ENCODE measurements at places on chromosomes 6 and 20. TPM values are rescaled to one million over a fixed set of nuclear protein-coding genes. Genes with fewer than 3 reads are reported as not detected.

DNA sequence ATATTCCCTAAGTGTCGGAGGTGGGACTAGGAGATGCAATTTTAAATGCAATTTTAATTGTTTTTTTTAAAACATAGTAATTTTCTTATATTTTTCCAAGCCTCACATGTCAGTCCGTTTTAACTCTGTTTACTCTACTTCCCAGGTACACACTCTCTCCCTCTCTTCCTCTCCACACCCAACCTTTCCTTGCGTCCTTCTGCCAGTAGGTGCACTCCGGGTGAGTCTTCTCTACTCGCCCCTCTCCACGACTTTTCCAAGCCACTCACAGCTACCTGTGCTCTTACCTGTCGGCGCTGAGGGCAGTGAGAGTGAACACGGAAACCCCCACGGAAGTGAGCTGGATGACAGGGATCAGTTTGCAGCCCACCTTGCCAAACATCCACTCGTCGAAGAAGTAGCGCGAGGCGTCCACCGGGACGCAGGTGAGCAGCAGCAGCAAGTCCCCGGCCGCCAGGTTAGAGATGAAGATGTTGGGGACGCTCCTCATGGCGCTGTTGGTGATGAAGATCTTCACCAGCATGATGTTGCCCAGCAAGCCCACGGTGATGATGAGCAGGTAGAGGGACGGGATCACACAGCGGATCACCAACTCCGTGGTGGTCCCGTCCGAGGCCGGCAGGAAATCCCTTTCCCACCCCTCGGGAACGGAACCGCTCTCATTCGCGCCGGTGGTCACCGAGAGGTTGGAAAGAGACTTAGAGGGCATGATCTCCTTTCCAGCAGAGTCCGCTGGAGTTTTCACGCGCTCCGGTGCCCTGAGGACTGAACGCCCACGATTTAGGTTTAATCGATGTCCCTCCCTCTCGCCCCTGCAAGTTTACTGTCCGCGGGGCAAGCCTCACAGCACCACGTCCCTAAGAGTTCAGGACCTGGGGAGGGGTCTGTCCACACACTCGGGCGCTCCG, 44.5 kb upstream of the GJE1 start:
- no peak for DNase-seq

The DIDO1 gene
- total RNA-seq = 54.6 TPM

The WFDC10B gene
- total RNA-seq = 1.2 TPM

GRCh38 chr6:65964261-65964660, 257.2 kb upstream of the EYS start:
- no peak for DNase-seq

DNA sequence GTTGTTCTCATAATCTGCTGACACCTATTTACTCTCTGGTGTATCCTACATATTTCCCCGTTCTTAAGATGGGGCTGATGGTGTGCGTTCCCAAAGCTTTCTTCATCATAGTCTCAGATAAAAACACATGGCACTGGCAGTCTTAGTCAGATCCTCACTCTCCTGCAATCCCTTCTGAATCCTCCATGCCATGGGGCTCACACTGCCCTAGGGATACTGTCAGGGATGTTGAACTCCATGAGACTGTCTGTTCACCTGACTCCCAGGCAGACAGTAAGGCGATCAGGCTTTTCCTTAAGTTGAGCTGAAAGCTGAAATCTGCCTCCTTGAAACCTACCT, 76.0 kb downstream of the SLX4IP start:
- no peak for DNase-seq

Measured in lower lobe of right lung (tissue), 2 donors.